ENCODE measurements at places on chromosomes 1 and 21. TPM values are rescaled to one million over a fixed set of nuclear protein-coding genes. Genes with fewer than 3 reads are reported as not detected.

CFAP74 gene
- total RNA-seq: not detected

LCE1E gene
- not detected for total RNA-seq

GRCh38 chr1:21607549-21608529 is 61.3 kb downstream of the RAP1GAP start:
- H3K4me1 ChIP-seq: no peaks in the 10 kb centered on the region
- H3K27me3 ChIP-seq: no peaks in the 10 kb centered on the region
- peak; percentile 57 for DNase-seq
- no peak overlapping the region for H3K4me3 ChIP-seq
- no peaks in the 10 kb centered on the region for H3K36me3 ChIP-seq

GRCh38 chr1:160658162-160658813 is 11.4 kb upstream of the SLAMF1 start:
- H3K27ac ChIP-seq: no peak overlapping the region
- no peak overlapping the region for H3K4me3 ChIP-seq
- H3K36me3 ChIP-seq: no peaks in the 10 kb centered on the region
- H3K4me1 ChIP-seq: no peaks in the 10 kb centered on the region

GRCh38 chr1:10616696-10617095 is 141.9 kb downstream of the PEX14 start:
- no peaks in the 10 kb centered on the region for H3K4me1 ChIP-seq
- H3K4me3 ChIP-seq: no peak overlapping the region
- DNase-seq: peak; percentile 8
- H3K36me3 ChIP-seq: no peaks in the 10 kb centered on the region
- no peak overlapping the region for H3K27ac ChIP-seq

GRCh38 chr1:160006312-160006940 is 25.4 kb downstream of the PIGM start:
- no peak overlapping the region for H3K27ac ChIP-seq
- H3K4me1 ChIP-seq: no peaks in the 10 kb centered on the region
- no peaks in the 10 kb centered on the region for H3K36me3 ChIP-seq

DNA sequence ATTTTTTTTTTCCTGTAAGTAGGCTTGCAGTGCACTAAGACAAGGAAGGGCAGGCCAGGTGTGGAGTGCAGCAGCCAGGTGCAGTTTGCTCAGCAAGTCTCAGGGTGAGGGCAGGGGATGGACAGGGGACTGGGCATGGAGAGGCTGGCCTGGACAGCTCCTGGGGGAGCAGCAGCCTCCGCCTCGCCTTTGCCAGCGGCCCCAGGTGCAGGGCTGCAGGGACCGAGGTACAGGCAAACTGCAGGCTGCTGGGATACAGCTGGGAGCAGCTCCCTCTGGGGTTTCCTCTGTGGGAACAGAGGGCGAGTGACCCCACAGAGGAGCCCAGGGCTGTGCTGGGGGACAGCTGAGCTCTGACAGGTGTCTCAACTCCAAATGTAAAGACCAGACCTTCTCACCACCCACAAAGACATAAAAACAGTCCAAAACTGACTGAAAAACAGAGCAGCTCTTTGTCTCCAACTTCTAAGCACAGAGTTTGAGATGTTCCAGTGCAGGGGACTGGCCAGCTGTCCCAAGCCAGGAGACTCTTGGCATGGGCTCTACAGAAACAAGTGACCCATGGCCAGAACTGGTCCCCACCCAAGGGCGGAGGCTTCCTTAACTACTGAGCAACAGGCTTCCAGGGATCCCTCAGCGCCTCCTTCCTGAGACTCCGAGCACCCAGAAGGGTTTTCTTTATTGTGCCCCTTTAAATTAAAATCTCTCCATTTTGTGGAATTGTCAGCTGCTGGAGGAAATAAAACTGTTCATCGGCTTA is 27.7 kb upstream of the AJAP1 start:
- no peak overlapping the region for H3K4me3 ChIP-seq
- no peaks in the 10 kb centered on the region for H3K27me3 ChIP-seq
- H3K27ac ChIP-seq: no peak overlapping the region
- H3K4me1 ChIP-seq: no peaks in the 10 kb centered on the region
- no peak for DNase-seq
- H3K36me3 ChIP-seq: no peaks in the 10 kb centered on the region

- DNase-seq: peak; percentile 68
- H3K4me1 ChIP-seq: no peaks in the 10 kb centered on the region
- H3K27me3 ChIP-seq: no peaks in the 10 kb centered on the region
- H3K4me3 ChIP-seq: no peak overlapping the region
These were observed 16.0 kb upstream of the EPS15 start for GRCh38 chr1:51535006-51535592.
